ENCODE measurements at places on chromosomes 4 and X. TPM values are rescaled to one million over a fixed set of nuclear protein-coding genes. Genes with fewer than 3 reads are reported as not detected.

RAB39B gene
- total RNA-seq = 0.40 TPM

- DNase-seq = no peak
These were observed 201.1 kb downstream of the OPHN1 start for GRCh38 chrX:68232206-68232605.

GRCh38 chrX:72351606-72352334, 46.1 kb upstream of the CITED1 start:
- peak; percentile 90 for DNase-seq

DNA sequence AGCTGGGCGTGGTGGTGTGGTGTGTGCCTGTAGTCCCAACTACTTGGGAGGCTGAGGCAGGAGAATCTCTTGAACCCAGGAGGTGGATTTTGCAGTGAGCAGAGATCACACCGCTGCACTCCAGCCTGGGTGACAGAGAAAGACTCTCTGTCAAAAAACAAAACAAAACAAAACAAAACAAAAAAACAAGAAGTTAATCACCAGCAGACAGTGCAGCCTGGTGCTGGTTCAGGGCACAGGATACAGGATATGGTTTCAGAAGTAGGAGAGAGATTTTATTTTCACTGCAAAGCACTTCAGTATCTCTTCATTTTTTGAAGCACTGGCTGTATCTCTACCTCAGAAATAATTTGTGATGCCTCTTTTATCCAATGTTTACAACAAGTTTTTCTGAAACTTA, 1222.9 kb upstream of the PRKX start:
- DNase-seq = no peak

- no peak for DNase-seq
These were observed 135.2 kb upstream of the MAMLD1 start for GRCh38 chrX:150227873-150228410.

GAGE12H gene
- not detected for total RNA-seq

DNA sequence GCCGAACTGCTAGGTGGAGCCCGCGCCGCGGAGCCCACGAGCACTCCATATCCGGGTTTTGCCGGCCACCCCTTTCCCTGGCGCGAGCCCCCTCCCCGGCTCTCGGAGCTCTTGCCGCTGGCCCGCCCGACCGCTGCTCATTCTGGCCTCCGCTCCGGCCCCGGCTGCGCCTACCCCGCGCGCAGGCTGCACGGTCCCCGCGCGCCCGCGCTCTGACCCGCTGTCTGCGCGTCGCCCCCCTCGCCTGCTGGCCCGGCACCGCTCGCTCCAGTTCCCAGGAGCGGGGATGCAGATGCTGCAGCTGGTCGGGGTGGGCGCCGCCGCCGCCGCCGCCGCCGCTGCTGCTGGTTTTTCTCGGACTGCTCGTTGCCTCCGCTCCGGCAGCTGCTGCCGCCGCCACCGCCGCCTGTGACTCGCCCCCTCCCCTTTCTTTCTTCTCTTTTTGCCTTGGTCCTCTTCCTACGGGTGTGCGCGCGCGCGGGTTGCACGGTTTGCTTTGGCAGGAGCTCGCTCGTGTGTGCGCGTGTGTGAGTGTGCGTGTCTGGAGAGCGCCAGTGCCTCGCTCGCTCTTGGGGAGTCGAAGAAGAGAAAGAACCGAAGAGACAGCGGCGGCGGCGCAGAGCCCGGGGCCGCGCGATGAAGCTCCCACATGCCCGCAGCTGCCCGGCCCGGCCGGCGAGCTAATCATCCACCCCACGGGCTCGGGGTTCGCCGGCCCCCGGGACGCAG, at the start of gene ADGRL3:
Gene ADGRL3 (plus strand): TSS at position 140 of the 729 bp plus-strand sequence.
- DNase-seq = peak; percentile 93

NMU gene
- 1.2 TPM for total RNA-seq

DNA sequence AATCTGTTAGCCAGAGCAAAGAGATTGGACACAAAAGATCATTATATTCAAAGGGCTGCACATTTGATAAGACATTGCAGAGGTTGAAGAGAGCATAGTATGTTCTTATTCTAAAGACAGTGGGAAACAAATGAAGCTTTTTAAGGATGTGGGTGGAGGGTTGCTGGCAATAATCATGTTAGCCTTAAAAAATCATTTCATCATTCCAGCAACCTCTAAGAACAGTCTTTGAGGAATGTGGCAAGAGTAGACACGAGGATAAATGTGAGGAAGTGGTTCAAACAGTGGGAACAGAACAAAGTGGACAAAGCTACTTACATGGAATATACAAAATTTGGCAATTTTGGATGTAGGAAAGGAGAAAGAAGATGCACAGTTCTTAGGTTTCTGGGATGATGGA, 167.3 kb upstream of the SPRY1 start:
- no peak for DNase-seq

DNA sequence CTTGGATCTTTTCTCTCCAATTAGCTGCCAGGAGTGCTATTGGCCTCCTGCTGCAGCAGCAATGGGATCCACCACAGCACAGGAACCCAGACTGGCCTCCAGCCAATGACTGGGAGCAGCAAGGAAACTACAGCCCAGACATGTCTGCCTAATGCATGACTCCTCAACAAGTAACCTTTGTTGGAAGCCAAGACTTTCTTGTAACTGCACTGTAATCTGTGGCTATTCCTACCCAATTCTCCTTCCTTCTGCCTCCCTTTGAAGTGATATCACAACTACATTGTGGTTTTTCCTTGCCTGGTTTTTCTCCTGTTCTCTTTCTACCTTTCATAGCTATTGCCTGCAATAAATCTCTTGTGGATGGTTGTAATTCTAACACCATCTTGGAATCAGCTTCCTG, 39.8 kb downstream of the SNCA start:
- DNase-seq = peak; percentile 5

SMARCA1 gene
- total RNA-seq = 75.3 TPM

- no peak for DNase-seq
These were observed 15.8 kb upstream of the CXorf38 start for GRCh38 chrX:40663078-40663740.

TMPRSS11B gene
- total RNA-seq = not detected

DIAPH2 gene
- 15.8 TPM for total RNA-seq

DNA sequence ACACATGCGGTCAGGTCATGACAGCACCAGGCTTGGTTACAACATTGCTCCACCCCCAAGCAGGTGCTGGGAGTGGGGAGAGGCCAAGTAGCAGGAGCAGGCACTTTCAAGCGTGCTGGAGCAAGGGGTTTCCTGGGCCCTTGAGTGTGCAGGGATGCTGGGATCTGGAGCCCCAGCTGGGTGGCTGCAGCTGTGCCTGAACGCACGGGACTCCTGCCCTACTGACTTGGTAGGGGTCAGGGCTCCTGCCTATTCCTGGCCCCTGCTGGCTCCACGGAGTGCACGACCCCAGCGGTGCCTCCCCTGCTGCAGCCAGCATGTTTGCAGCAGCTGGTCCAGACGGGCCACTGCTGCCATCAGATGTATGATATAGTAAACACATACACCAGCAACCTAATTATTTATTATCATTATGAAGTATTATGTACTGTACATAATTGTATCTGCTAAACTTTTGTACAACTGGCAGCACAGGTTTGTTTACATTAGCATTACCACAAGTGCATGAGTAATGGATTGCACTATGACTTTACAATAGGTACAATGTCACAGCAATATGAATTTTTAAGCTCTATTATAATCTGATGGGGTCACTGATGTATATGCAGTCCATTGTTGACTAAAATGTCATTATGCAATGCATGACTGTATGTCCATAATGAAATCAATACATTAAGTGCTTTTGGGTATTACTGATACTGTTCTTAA, 620.6 kb downstream of the RAPGEF2 start:
- DNase-seq = no peak

PPP1R2C gene
- not detected for total RNA-seq

CA5B gene
- 5.5 TPM for total RNA-seq

GAGE1 gene
- total RNA-seq = not detected

GRCh38 chr4:8272472-8273428, 3.2 kb downstream of the HTRA3 start:
- DNase-seq = peak; percentile 64

IL15 gene
- total RNA-seq = 4.5 TPM

DNA sequence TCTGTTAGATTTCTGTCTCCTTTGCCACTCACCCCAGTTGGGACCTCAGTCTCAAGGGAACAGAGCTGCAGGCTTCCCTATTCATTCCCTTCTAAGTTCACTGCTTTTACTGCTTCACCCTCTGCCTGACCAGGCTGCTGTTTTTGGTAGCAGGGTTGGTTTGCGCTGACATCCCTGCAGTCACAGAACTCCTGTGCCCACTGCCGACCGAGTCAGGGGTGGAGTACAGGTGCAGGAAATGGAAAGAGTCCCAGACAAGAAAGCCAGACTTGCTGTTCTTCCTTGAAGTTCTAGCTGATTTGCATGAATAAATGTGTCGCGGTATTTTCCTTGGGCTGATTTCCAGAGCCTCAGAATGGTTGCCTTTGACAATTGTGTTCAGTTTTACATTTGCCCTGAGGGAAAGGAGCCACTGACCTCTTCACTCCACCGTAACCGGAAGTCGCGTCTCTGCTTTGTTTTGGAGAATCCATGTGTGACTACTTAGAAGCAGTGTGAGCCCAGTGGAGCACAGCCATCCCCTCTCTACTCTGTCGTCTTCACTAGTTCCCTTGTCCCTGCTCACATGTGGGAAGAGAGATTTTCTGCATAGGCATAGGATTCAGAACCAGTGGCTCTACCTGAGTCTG, 84.8 kb downstream of the TNIP2 start:
- no peak for DNase-seq

DNA sequence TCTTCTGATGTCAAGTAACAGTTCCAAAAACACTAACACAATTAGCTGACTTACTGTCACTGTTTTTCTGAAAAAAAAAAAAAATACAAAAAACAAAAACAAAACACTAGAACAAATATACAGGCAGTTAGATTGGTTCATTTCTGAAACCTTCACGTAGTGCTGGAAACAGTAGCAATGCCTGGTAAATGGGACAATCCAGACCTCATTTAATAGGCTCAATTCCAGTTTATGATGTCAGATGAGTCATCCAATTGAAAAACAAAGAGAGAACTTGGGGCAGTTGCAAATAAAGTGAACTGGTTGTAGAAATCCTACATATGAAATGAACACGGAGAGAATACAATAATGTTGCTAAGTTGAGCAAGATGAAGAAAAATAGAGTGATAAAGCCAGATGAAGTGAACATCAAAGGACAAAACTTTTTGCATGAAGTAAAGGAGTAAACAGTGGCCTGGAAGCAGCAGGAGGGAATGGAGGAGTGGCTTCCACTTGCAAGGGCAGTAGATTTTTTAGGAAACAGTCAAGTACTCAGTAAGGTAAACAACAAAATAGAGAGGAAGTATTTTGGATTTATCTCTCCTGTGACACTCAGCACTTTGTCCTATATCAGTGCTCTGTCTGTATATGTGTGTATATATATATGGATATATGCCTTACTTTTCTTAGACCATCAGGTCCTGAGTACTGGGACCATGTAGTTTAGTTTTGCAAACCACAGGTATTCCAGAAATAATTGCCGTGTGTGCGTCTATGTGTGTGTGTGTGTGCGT, 39.3 kb upstream of the MAGEA10 start:
- DNase-seq = no peak

DNA sequence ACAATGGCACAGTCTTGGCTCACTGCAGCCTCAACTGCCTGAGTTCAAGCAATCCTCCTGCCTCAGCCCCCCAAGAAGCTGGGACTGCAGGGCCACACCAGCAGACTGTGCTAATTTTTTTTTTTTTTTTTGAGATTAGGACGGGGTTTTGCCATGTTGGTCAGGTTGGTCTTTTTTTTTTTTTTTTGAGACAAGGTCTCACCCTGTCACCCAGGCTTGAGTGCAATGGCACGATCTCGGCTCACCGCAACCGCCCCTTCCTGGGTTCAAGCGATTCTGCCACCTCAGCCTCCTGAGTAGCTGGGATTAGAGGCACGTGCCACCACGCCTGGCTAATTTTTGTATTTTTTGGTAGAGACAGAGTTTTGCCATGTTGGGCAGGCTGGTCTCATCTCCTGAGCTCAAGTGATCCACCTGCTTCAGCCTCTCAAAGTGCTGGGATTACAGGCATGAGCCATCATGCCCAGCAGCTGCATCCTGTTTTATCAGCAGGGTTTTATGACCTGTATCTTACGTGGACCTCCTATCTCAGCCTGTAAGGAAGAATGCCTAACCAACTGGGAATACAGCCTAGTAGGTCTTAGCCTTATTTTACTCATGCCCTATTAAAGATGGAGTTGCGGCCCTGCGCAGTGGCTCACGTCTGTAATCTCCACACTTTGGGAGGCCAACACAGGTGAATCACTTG, 13.2 kb upstream of the MRPL1 start:
- DNase-seq = no peak

PAPSS1 gene
- total RNA-seq = 41.7 TPM

DNA sequence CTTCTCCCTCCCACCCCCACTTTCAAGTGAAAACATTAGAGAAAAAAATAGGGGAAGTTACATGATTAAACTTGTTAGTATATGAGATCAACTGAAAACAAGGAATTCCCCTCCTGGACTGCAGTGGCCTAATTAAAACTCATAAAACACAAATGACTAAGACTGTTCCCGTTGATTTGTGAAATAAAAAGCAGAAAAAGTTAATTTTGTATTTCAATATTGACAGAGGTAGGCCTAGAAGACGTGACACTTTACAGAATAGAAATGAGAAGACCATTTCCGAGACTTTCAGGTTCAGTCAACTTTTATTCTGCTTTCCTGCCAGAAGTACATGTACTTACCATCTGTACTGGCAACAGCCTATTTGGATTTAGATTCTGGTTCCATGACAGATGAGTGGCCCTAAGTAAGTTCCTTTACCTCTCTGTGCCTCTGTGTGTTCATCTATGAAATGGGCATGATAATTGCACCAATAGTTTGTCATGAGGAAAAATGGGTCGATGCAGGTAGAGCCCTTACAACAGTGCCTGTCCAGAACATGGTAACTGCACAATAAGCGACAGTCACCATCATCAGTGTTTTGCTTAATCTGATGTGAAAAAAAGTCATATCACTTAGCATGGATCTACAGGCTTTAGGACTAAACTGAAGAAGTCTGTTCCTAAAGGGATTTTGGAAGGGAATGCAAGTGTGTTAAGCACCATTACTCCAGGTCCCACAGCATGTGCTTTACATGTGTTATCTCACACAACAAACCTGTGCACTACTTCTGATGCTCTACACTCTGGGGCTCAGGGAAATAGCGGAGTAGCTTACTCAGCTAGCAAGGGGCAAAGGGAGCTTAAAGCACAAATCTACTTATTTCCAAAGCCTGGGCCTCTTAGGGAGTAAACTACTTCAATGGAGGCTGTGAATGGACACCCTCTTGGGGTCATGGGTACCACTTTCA, 562.3 kb upstream of the DIPK2B start:
- no peak for DNase-seq

NIPAL1 gene
- 2.2 TPM for total RNA-seq

GPR101 gene
- not detected for total RNA-seq

DNA sequence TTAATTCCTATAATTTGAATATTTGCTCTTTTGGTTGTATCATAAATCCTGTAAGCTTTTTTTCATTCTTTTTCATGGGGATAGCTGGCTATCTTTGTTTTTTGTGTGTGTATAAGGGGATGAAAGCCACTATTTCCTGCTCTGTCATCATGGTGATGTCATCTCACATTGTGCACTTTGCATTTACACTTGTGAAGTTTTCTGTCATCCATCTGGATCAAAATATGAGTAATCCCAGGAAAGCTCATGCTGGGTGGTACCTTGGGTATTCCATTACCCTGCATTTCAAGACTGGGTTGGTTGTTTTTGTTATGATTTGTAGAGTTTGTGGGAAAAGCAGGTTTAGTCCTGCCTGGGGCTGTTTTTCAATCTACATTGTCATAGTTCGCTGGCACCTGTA, 367.3 kb downstream of the CHIC1 start:
- DNase-seq = no peak

PPARGC1A gene
- total RNA-seq = 10.9 TPM

Measured in muscle of leg (tissue), 16 donors.